ENCODE measurements at places on chromosomes 7 and 10.

GRCh38 chr10:101257491-101257890, 28.2 kb upstream of the LBX1 start:
- H3K27me3 ChIP-seq: no peaks in the 10 kb centered on the region
- DNase-seq: no peak
- H3K4me1 ChIP-seq: no peaks in the 10 kb centered on the region
- H3K36me3 ChIP-seq: no peaks in the 10 kb centered on the region

- DNase-seq: no peak
- no peaks in the 10 kb centered on the region for H3K36me3 ChIP-seq
- H3K4me1 ChIP-seq: no peaks in the 10 kb centered on the region
- H3K27me3 ChIP-seq: no peaks in the 10 kb centered on the region
- H3K4me3 ChIP-seq: no peak overlapping the region
Observed at GRCh38 chr7:65892835-65893234, 20.0 kb downstream of the VKORC1L1 start.

- no peaks in the 10 kb centered on the region for H3K36me3 ChIP-seq
- DNase-seq: no peak
- no peaks in the 10 kb centered on the region for H3K27me3 ChIP-seq
- peak overlapping the region; percentile 70 for H3K27ac ChIP-seq
Observed at GRCh38 chr10:60906411-60906810, 37.6 kb downstream of the RHOBTB1 start.

DNA sequence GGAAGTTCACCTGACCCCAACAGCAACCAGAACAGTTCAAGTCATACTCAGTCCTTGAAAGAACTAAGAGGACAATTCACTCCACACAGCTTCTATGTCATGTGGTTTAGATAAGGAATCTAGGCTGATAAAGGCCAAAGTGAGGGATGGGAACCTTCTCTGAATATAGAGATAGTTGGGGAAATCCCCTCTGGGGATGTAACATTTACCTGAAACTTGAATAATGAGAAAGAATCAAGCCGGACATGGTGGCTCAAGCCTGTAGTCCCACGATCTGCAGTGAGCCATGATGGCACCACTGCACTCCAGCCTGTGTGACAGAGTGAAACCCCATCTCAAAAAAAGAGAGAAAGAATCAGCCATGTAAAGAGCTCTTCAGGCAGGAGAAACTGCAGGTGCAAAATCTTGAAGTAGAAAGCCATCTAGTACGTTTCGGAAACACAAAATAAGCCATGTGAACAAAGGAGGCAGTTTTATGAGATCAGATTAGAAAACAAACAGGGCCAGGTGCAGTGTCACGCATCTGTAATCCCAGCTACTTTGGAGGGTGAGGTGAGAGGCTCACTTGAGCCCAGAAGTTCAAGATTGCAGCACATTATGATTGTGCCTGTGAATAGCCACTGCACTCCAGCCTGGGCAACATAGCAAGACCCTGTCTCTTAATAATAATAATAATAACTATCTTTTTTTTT, 4.5 kb upstream of the DNMBP start:
- no peak for DNase-seq
- H3K27ac ChIP-seq: no peak overlapping the region

DNA sequence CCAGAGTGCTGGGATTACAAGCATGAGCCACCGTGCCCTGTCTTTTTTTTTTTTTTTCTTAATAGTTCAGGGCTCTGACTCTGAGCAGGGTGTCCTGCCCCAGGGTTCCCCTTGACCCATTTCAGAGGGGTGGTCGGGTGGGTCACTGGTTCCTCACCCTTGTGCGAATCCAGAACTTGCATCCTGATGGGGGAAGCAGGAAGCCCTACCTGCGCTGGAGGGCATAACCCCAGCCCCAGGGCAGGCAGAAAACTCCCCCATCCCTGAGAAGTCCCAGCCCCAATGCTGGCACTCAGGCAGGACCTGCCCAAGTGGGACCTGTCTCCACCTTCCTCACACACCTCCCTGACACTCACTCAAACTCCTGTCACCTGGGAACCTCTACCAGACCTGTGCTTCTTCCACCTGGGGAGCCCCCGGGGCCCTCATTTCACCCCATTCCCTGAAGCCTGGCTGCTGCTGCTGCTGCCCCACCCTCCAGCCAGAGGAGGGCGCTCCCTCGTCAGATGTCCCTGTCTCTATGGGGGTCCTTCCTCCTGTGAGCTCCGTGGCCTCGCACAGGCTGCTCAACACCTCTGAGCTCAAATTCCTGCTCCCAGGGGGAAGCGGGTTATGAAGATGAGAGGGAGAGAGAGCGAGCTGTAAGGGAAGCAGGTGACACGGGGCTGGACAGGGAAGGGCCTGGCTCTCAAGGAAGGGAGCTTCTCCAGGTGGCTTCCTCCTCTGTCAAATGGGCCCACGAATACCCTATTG, 15.1 kb upstream of the ZNF273 start:
- no peak overlapping the region for H3K27ac ChIP-seq
- H3K4me3 ChIP-seq: peak overlapping the region; percentile 37
- H3K4me1 ChIP-seq: no peaks in the 10 kb centered on the region
- H3K27me3 ChIP-seq: no peaks in the 10 kb centered on the region
- no peaks in the 10 kb centered on the region for H3K36me3 ChIP-seq

DNA sequence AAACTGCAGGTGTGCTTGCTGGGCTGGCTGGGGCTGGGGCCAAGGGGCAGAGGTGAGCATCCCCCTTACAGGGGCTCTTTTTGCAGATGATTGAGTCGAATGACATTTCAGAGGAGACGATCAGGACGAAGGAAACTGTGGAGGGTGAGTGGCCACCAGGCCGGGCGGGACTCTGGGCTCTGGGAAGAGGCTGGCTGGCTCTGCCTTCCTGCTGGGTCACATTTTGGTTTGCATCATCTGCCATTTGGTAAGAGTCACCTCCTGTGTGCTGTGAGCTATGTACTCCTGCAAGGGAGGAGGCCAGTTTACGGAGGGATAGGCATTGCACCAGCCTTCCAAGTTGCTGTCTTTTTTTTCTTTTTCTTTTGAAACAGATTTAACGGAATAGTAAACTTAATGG, 73.0 kb upstream of the GTF2IRD1 start:
- H3K27me3 ChIP-seq: no peaks in the 10 kb centered on the region
- no peak for DNase-seq
- no peaks in the 10 kb centered on the region for H3K36me3 ChIP-seq
- no peaks in the 10 kb centered on the region for H3K4me1 ChIP-seq

- H3K4me1 ChIP-seq: no peaks in the 10 kb centered on the region
- no peak for DNase-seq
- H3K4me3 ChIP-seq: no peak overlapping the region
- H3K36me3 ChIP-seq: no peaks in the 10 kb centered on the region
- H3K27ac ChIP-seq: no peak overlapping the region
- H3K27me3 ChIP-seq: no peaks in the 10 kb centered on the region
Observed at GRCh38 chr7:152956006-152956405, 196.5 kb downstream of the ACTR3B start.

- no peaks in the 10 kb centered on the region for H3K27me3 ChIP-seq
- no peak overlapping the region for H3K27ac ChIP-seq
- H3K4me1 ChIP-seq: no peaks in the 10 kb centered on the region
- no peaks in the 10 kb centered on the region for H3K36me3 ChIP-seq
- DNase-seq: no peak
Observed at GRCh38 chr7:66694286-66694685, 46.2 kb upstream of the RABGEF1 start.

GRCh38 chr10:24618401-24618800, 105.3 kb downstream of the ARHGAP21 start:
- H3K36me3 ChIP-seq: no peaks in the 10 kb centered on the region
- H3K27ac ChIP-seq: no peak overlapping the region
- H3K4me3 ChIP-seq: no peak overlapping the region

- DNase-seq: no peak
- no peak overlapping the region for H3K27ac ChIP-seq
- H3K4me1 ChIP-seq: no peaks in the 10 kb centered on the region
- H3K36me3 ChIP-seq: no peaks in the 10 kb centered on the region
- no peak overlapping the region for H3K4me3 ChIP-seq
Observed at GRCh38 chr10:33183655-33184054, 150.8 kb downstream of the NRP1 start.

DNA sequence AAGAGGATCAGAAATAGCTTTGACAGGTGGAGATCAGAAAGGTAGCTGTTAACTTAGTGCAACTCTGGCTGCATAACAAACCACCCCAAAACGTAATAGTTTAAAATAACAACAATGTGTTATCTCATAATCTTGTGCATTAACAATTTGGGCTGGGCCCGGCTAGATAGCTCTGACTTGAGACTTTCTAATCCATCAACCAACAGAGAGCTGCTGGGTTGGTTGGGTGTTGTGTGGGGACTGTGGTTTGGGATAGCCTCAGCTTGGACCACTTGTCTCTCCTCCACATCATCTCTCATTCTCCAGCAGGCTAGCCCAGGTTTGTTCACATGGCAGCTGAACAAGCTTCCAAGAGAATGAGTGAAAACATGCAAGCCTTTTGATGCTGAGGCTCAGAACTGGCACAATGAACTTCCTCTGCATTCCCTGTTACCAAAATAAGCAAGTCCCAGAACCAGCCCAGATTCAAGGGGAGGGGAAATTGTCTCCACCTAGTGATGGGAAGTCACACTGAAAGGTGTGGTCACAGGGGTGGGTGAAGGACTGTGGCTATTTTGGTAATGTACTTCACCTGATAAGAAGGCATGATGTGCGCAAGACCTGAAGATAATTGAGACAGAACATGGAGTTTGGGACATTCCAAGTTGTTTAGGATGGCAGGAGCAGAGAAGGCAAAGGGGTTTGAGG, 20.4 kb upstream of the ASAH2 start:
- no peak overlapping the region for H3K27ac ChIP-seq
- H3K4me3 ChIP-seq: no peak overlapping the region
- no peak for DNase-seq

- no peak overlapping the region for H3K4me3 ChIP-seq
- no peaks in the 10 kb centered on the region for H3K27me3 ChIP-seq
- no peak overlapping the region for H3K27ac ChIP-seq
- no peaks in the 10 kb centered on the region for H3K4me1 ChIP-seq
Observed at GRCh38 chr10:78627254-78627795, 441.4 kb upstream of the ZMIZ1 start.

GRCh38 chr7:85620936-85621685, 434.3 kb upstream of the SEMA3D start:
- H3K4me1 ChIP-seq: no peaks in the 10 kb centered on the region
- H3K27ac ChIP-seq: no peak overlapping the region
- H3K4me3 ChIP-seq: no peak overlapping the region
- H3K36me3 ChIP-seq: no peaks in the 10 kb centered on the region

GRCh38 chr10:54282012-54282411, 519.0 kb downstream of the PCDH15 start:
- no peak overlapping the region for H3K4me3 ChIP-seq
- H3K36me3 ChIP-seq: no peaks in the 10 kb centered on the region

DNA sequence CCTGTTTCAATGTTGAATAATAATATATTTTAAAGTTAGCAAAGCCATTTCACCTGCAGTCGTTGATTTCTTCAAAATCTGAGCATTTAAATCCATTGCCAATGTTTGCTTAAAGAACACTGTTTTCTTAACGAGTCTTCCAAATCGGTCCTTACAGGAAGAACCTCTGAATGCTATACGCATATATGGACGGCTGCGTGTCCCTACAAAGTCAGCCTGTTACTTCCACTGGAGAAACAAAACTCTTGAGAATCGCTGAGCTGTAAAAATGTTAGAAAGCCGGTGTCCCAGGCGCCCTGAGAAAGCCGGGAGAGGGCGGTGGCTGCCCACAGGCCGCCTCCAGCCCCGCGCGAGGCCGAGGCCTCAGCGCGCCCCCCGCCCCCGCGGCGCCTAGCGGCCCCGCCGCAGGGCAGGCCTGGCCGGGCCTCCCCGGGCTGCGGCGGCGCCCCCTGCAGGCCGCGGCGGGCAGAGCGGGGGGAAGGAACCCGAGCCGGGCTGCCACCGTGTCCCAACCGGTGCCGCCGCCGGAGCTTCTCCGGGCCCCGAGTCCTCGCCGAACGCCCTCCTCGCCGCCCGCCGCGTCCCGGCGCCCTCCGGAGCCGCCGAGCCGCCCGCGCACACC, at the start of gene FHIP2A:
Gene FHIP2A (plus strand): TSS at position 488 of the 622 bp plus-strand sequence. CDS start 299 bp downstream, outside the sequence.
- no peaks in the 10 kb centered on the region for H3K27me3 ChIP-seq
- no peaks in the 10 kb centered on the region for H3K4me1 ChIP-seq
- peak within 1 kb of the TSS; percentile 98 for H3K4me3 ChIP-seq
- H3K36me3 ChIP-seq: no peaks in the 10 kb centered on the region
- H3K27ac ChIP-seq: peak within 1 kb of the TSS; percentile 99

GRCh38 chr10:126062131-126063032, 166.0 kb downstream of the FANK1 start:
- H3K27me3 ChIP-seq: no peaks in the 10 kb centered on the region
- peak; percentile 49 for DNase-seq
- no peaks in the 10 kb centered on the region for H3K4me1 ChIP-seq
- no peak overlapping the region for H3K27ac ChIP-seq

GRCh38 chr7:131543298-131543697, 13.1 kb downstream of the PODXL start:
- no peaks in the 10 kb centered on the region for H3K4me1 ChIP-seq
- H3K27ac ChIP-seq: peak overlapping the region; percentile 68
- H3K27me3 ChIP-seq: no peaks in the 10 kb centered on the region
- no peak for DNase-seq
- H3K36me3 ChIP-seq: no peaks in the 10 kb centered on the region

GRCh38 chr10:73785721-73786511, 510 bp downstream of the ZSWIM8 start:
- peak overlapping the region; percentile 56 for H3K4me3 ChIP-seq
- H3K36me3 ChIP-seq: no peaks in the 10 kb centered on the region
- H3K27ac ChIP-seq: peak overlapping the region; percentile 91
- no peaks in the 10 kb centered on the region for H3K4me1 ChIP-seq
- DNase-seq: no peak
- H3K27me3 ChIP-seq: no peaks in the 10 kb centered on the region
